Right renal pelvis (tissue), 4 donors: ENCODE measurements at places on chromosomes 2 and 18.

GRCh38 chr2:207286106-207286505 is 120.4 kb upstream of the KLF7 start:
- no peak for DNase-seq

DNA sequence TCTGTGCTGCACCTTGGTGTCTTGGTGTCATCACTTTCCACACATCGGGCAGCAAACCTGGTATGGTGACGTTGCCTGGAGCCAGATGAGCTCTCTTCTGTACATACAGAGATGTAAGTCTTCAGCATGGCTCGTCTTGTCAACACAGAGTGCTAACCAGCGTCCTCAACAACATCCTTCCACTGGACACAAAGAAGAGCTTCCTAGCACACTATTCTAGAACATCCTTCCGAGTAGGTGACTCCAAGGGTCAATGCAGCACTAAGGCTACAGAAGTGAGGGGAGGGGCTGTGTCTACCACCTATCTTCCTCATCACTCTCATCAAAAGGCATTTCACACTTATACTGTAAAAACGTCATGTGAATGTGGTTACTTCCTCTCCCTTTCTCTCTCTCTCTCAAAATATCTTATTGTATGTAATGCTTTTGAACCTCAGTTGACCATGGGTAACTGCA is 108.1 kb upstream of the SLC1A4 start:
- DNase-seq, result no peak

GRCh38 chr18:68441241-68441640 is 273.7 kb downstream of the TMX3 start:
- DNase-seq, result no peak

DNA sequence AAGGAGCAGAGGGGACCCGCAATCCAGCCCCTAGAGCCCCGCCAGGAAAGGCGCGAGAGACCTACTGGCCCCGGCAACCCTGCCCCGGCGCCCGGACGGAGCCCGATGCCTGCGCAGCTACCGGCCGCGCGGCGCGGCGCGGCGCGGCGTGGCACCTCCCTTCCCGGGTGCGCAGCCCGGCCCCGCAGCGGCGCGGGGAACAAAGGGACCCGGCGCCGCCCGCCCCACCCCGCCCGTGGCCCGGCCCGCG is 307 bp downstream of the CDH2 start:
- no peak for DNase-seq

GRCh38 chr2:236744716-236745115 is 175.1 kb downstream of the ACKR3 start:
- no peak for DNase-seq

- DNase-seq, result no peak
Observed at GRCh38 chr2:71538656-71539265, 85.4 kb downstream of the DYSF start.

GRCh38 chr2:109497911-109498870 is 115.6 kb downstream of the SEPTIN10 start:
- no peak for DNase-seq

- no peak for DNase-seq
Observed at GRCh38 chr2:55408918-55409868, 10.5 kb downstream of the CCDC88A start.

- DNase-seq, result peak; percentile 62
Observed at GRCh38 chr2:216666461-216667233, 28.7 kb downstream of the IGFBP5 start.

DNA sequence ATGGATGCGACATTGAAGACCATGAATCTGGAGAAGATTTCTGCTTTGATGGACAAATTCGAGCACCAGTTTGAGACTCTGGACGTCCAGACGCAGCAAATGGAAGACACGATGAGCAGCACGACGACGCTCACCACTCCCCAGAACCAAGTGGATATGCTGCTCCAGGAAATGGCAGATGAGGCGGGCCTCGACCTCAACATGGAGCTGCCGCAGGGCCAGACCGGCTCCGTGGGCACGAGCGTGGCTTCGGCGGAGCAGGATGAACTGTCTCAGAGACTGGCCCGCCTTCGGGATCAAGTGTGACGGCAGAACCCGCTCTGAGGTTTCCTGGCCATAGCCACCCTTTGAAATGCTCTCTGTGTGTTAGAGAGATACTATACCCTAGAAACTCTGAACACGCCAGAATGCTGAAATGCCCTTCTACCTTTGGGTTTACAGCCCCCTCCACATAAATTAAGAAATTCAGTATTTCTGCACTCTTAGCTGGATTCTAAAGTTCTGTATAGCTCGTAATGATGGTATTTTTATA is 659 bp downstream of the CHMP1B start:
- DNase-seq, result peak; percentile 19

DNA sequence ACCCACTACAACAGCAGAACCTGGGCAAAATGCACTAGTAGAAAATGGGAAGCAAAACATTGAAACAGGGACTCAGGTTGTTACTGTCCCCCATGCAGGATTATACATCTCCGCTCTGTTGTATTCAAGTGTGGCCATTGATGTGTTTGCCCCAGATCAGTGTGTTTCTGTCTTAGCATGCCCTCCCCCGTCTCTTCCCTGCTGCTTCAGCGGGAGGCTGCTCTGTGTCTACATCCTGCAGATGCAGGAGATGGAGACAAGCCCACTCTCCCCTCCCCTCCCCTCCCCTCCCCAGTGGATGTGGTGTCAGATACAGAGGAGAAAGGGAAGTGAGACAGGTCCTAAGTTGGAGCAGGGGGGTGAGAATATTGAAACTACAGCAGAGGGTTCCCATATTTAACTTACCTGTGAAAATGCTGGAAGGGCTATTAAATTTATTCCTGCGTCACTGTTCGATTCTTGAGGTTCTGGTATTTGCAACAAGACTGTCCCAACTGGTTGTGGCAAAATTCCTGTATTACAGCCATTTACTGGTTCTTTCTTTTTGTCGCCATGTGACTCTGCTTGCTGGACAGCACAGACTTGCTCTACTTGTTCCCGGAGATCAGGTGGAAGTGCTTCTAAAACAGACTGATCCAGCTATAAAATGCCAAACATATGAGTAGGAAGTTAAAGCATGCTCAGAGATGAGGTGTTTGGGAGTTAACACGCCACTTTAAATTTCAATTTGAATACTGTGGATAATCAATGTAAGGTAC is 67.0 kb downstream of the EIF5B start:
- DNase-seq, result no peak

GRCh38 chr2:85578243-85579180 is 1.1 kb downstream of the VAMP8 start:
- no peak for DNase-seq

DNA sequence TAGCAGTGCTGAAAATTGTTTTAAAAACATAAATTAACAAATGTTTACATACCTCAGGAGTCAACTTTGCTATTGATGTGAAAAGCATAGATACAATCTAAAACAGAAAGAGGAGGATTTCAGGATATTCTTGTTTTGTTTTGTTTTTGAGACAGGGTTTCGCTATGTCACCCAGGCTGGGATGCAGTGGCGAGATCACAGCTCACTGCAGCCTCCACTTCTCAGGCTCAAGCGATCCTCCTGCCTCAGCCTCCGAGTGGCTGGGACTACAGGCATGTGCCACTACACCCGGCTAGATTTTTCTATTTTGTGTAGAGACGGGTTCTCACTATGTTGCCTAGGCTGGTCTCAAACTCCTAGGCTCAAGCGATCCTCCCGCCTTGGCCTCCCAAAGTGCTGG is 60.6 kb downstream of the C2orf74 start:
- DNase-seq, result no peak

DNA sequence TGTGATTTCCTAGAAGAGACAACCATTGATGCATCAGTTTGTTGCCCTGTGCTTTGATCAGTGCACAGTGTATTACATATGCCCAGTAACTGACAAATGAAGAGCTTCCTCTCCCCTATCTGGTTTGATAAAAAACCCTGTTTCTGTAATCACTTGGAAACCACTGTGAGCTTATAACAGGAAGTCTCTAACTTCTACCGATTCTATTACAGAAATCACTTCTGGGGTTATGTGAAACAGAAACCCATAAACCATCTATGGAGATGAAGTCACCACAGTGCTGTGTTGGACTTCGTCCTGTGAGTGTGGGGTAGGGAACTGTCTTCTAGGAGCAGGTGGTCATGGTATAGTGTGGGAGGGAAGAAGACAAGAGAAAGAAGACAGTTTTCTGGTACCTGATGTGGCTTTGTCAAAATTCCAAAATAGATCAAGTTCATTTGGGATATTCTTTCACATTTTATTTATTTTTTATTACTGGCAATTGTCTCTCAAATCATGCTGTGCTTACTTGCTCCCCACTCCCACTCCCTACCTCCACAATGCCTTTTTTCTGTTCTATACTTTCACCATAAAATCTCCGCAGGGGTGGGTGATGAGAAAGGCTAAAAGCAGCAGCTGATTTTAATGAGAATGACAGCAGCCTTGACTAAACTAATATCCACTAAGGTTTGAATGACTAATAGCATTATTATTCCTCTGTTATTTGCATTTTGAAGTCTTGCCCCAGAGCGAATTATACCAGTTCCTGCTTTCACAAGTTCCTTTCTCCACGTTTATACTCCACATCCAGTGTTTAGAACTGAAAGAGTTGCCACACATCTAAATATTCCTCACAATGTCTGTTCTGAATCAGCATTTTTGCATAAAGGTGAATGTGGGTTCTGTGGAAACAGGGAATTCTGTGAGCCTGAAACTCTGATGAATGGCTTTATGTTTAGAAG is 41.7 kb upstream of the RND3 start:
- no peak for DNase-seq

GRCh38 chr18:59994357-59994756 is 94.6 kb downstream of the PMAIP1 start:
- no peak for DNase-seq

DNA sequence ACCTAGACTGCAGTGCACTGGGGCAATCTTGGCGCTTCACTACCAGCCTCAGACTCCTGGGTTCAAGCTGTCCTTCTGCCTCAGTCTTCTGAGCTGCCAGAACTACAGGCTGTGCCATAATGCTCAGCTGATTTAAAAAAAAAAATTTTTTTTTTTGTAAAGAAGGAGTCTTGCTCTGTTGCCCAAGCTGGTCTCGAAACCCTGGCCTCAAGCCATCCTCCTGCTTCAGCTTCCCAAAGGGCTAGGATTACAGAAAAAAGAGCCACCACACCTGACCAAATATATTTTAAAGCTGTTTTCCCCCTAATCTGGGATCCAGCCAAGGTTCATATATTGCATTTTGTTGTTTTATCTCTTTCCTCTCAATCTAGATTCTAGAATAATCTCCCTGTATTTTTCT is 82.2 kb downstream of the RAB31 start:
- no peak for DNase-seq

- DNase-seq, result no peak
Observed at GRCh38 chr18:50696929-50697328, 122.9 kb downstream of the MRO start.

GRCh38 chr2:42777883-42778805 is 14.2 kb upstream of the OXER1 start:
- DNase-seq, result no peak

DNA sequence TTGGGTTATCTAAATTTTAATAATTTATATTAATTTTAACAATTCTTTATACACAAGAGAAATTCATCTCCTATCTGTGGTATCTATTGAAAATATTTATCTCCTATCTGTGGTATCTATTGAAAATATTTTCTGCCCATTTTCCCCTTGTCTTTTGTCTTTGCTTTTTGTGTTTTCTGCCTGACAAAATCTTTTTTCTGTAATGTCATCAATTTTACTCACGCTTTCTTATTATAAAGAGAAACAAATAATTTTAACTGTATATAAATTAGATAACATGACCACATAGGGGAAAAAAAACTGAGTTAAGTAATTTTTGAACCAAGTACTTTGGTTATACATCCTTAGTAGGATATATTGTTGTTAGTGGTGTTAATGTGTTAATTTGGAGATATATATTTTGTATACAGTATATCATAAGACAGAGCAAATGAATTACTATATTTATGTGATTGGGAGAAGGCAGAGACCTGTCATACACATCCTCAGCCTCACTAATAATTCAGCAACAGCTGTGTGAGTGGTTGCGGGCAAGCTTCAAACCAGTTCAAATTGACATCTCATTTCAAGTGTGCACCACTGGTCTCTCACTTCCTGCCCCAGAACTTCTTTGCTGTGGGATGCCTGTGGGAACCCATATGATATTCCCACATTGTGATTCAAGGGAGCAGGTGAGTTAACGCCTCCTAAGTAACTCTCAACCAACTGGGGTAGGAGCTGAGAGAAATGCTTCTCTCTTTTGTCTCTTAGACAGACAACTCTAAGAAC is 292.4 kb downstream of the SP3 start:
- no peak for DNase-seq

DNA sequence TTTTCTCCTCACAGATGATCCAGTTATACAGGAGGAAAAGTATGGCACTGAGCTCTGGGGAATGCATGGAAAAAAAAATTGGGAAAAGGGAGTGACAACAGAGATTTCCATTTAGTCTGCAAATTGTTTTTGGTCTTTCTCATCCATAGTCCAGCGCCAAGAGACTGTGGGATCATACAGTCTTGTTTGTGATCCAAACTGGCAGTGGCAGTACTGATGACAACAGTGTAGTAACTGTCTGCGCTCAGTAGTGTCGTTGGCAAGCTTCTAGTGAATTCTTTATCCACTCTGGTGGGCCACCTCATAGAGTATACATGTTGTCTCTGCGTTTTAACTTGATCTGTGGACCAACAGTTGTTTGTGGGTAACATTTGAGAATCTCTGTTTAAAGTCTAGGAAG is 37.9 kb downstream of the GALNT1 start:
- DNase-seq, result no peak

- DNase-seq, result no peak
Observed at GRCh38 chr18:2627821-2628276, 27.7 kb upstream of the SMCHD1 start.

DNA sequence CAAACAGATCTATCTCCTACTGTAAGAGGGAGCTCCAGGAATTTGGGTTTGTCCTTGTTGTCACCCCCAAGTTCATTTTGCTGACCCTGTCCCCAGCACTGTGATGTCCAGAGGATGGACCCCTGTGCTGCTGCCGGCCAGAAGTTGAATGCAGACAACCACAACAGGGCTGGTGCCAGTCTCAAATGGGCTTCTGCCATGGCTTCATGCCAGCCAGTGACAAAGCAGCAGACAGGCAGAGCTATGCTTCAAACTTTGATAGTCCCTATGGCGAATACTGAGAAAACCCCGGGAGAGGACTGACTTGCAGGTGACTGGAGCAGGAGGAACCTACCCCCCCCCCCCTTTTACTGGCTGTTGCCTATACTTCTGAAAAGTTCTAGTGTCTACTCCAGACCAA is 3.2 kb downstream of the SMAD7 start:
- no peak for DNase-seq

DNA sequence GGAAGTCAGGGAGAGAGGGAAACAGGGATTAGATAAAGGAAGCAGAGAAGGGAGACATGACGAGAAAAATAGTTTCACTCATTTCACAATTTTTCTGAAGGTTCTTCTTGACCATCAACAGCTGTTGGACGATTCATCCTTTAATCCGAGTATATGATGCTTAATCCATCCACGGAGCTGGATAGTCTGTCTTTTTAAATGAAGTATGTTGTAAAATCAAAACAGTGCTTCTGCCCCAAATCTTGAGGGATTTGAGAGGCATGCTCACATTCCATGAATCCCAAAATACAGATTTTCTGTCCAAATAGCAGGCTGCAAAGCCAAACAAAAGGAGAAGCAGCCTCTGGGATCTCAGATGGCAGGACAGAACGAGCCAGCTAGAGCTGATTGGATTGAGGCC is 47.5 kb downstream of the EPAS1 start:
- no peak for DNase-seq
